ENCODE measurements at places on chromosomes 2 and 18. TPM values are rescaled to one million over a fixed set of nuclear protein-coding genes. Genes with fewer than 3 reads are reported as not detected.

DNA sequence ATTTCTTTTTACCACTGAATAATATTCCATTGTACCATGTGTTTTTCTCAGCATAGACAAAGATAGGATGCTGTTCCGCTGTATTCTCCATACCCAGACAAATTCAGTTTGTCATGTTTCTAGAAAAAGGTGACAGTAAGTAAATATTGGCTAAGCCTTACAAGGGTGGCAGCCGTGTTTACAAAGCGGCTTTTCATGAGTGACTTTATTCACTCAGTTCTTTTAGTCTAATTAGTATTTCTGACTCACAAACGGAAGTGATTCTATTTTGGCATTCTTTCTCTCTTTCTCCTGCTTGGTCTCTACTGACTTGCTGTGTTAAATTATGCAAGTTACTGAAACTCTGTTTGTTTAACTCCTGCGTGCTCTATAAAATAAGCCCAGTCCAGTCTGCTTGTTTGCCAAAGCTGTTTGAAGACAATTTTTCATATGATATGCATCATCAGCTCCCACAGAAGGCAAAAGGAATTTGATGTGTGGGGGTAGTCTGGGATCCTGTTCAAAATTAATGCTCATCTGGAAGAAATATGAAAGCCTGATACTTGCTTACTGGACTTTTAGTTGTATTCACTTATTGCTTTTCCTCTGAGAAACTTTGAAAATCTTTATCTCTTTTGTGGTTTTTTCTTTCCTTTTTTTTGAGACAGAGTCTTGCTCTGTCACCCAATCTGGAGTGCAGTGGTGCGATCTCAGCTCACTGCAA is 2.3 kb upstream of the PLEKHH2 start:
- no peak overlapping the region for H3K4me3 ChIP-seq
- H3K4me1 ChIP-seq = 0 out of 2 replicates have a peak, but pooled peaks cover 6% of the 10 kb centered on the region
- H3K27me3 ChIP-seq = peaks cover 16% of the 10 kb centered on the region
- DNase-seq = no peak
- no peaks in the 10 kb centered on the region for H3K36me3 ChIP-seq

- no peak overlapping the region for H3K27ac ChIP-seq
- H3K27me3 ChIP-seq = no peaks in the 10 kb centered on the region
- no peak for DNase-seq
- no peaks in the 10 kb centered on the region for H3K4me1 ChIP-seq
- H3K4me3 ChIP-seq = no peak overlapping the region
- H3K36me3 ChIP-seq = no peaks in the 10 kb centered on the region
Observed at GRCh38 chr18:3889121-3889520, 439.1 kb downstream of the TGIF1 start.

- H3K27me3 ChIP-seq = no peaks in the 10 kb centered on the region
- no peak overlapping the region for H3K27ac ChIP-seq
- H3K4me1 ChIP-seq = no peaks in the 10 kb centered on the region
- H3K4me3 ChIP-seq = no peak overlapping the region
- H3K36me3 ChIP-seq = no peaks in the 10 kb centered on the region
- DNase-seq = no peak
Observed at GRCh38 chr2:152584301-152584700, 133.0 kb downstream of the PRPF40A start.

- H3K4me3 ChIP-seq = no peak overlapping the region
- peaks cover 41% of the 10 kb centered on the region for H3K4me1 ChIP-seq
- H3K27me3 ChIP-seq = no peaks in the 10 kb centered on the region
- H3K36me3 ChIP-seq = no peaks in the 10 kb centered on the region
Observed at GRCh38 chr2:47269316-47270232, 114.5 kb upstream of the STPG4 start.

STPG4 gene
- 0.28 TPM for total RNA-seq

DNA sequence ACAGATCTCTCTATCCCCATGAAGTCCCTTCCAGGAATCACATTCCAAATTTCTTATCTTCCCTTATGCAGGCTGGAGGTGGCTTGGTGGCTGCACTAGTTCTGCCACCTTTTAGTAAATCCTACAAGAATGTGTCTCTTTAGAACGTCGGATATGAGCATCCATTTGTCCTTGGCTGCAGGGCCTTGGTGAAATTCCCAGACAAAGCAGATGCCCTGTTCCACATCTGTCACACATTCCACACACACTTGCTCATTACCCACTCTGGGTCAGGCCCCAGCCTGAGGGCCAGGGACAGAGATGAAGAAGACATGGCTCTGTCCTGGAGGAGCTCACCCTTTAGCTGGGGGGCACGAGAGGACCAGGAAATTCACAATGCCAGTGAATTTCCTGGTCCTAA is 31.2 kb upstream of the GPR17 start:
- no peak overlapping the region for H3K27ac ChIP-seq
- no peaks in the 10 kb centered on the region for H3K27me3 ChIP-seq
- no peak overlapping the region for H3K4me3 ChIP-seq

DNA sequence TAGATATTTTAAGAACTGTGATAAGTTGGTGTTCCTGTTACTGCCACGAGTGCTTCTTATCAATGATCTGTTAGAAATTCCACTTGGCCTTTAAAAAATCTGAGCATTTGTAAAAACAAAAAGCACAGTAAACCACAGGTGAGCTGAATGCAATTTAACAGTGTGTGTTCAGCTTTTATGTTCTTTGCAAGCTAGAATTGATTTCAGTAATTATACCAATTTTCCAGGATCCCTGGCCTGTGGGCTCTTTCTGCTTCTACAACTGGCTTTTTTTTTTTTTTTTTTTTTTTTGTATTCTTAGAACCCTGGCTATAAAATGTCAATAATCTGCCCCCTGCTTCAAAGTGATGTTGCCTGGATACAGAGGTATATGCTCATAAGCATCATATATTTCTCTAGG is 548.5 kb upstream of the SLC8A1 start:
- no peak overlapping the region for H3K4me3 ChIP-seq
- H3K27ac ChIP-seq = no peak overlapping the region
- H3K36me3 ChIP-seq = no peaks in the 10 kb centered on the region
- H3K27me3 ChIP-seq = no peaks in the 10 kb centered on the region
- no peak for DNase-seq

- H3K36me3 ChIP-seq = no peaks in the 10 kb centered on the region
- H3K27ac ChIP-seq = no peak overlapping the region
- peaks cover 20% of the 10 kb centered on the region for H3K4me1 ChIP-seq
- no peak for DNase-seq
- H3K27me3 ChIP-seq = no peaks in the 10 kb centered on the region
Observed at GRCh38 chr18:50707855-50708469, 111.9 kb downstream of the MRO start.

ARHGEF4 gene
- 16.6 TPM for total RNA-seq

- no peak for DNase-seq
- H3K27ac ChIP-seq = no peak overlapping the region
- H3K4me3 ChIP-seq = no peak overlapping the region
- H3K4me1 ChIP-seq = no peaks in the 10 kb centered on the region
- H3K36me3 ChIP-seq = peaks cover 17% of the 10 kb centered on the region
Observed at GRCh38 chr2:33665039-33665438, 65.9 kb upstream of the FAM98A start.

Data from GM23338 (cell line).